Glutamatergic neuron (in vitro differentiated cells): ENCODE measurements at places on chromosomes 16 and 17. TPM values are rescaled to one million over a fixed set of nuclear protein-coding genes. Genes with fewer than 3 reads are reported as not detected.

GRCh38 chr17:21500064-21500463 is 123.9 kb downstream of the KCNJ12 start:
- DNase-seq = no peak

DNA sequence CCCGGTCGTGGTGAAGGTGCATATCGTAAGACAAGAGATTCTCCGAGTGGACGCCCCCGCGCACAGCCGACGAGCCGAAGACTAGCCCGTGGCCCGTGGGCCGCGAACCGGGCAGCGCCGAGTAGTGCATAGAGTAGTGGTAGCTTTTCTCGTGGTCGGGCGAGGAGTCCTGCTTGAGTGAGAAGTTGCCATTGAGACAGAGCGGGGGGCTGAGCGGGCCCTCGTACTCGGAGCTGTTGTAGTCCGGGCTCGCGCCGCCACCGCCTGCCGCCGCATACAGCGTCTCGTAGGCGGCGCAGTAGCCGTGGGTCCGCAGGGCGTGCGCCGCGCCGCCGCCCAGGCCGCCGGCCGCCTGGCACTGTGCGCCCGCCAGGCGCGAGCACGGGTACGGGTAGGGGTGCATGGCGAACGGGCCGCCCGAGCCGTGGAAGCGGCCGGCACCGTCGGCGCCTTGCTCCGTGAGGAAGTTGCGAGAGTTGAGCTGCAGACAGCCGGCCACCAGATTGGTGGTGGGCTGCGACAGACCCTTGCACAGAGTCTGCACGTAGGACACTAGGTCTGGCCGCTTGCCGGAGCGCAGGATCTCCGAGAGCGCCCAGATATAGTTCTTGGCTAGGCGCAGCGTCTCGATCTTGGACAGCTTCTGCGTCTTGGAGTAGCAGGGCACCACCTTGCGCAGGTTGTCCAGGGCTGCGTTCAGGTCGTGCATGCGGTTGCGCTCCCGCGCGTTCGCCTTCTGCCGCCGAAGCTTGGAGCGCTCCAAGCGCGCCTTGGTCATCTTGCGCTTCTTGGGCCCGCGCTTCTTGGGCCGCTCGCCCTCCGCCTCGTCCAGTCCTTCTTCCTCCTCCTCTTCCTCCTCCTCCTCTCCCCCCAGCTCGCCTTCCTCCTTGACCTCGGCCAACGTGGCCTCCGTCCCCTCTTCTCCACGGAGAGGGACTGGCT is 2.0 kb downstream of the NEUROD2 start:
- DNase-seq = no peak

RCVRN gene
- not detected for total RNA-seq

DNA sequence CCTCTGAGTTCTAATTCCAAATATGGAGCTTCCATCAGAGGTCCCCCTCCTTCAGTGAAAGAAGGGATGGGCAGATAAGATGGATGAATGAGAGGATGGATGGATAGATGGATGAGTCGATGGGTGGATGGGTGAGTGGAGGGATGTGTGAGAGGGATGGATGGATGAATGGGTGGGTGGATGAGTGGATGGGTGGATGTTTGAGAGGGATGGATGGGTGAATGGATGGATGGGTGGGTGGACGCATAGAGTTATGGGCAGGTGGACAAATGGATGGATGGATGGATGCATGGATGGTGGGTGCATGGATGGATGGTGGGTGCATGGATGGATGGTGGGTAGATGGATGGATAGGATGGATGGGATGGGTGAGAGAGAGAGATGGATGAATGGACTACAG is 69.0 kb downstream of the MGAT5B start:
- no peak for DNase-seq

GRCh38 chr17:35865412-35866340 is 3.0 kb downstream of the HEATR9 start:
- no peak for DNase-seq

GRCh38 chr17:68670967-68671693 is 70.0 kb upstream of the FAM20A start:
- no peak for DNase-seq

ZMYND15 gene
- total RNA-seq = not detected

GRCh38 chr16:67433131-67433719 is 2.3 kb downstream of the HSD11B2 start:
- DNase-seq = no peak

NPB gene
- 0.96 TPM for total RNA-seq

KRTAP9-2 gene
- total RNA-seq = not detected

DNA sequence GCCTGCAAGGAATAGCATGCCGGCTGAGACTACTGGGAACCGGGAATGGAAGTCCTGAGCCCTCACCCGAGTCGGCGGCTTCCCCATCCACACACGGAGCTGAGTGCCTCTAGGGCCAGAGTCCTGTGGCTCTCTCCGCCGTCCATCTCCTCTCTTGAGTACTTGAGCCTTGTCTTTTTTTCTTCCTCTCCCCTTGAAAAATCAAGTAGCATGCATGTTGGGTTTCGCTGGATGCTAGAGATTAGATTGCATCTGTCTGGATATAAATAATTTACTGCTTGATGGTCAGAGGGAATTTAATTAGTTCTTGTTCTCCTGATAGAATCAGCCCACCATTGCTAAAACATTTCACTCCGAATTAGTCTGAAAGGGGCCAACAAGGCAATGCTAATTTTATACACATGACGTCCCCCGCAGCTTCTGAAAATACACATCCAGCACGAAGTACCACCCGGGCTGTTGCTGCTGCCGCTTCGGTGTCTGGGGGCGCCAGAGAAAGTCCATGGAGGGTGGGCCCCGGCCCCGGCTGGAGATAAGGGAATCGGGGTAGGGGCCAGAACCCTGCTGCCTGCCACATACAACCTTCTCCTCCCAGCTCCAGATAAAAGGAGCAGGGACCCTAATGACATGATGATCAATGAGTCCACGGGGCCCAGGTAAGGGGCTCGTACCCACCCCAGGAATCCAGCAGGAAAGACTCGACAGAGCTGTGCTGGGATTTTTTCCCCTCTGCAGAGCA is 48.5 kb downstream of the RBFOX3 start:
- no peak for DNase-seq

TTLL6 gene
- 35.4 TPM for total RNA-seq

DNA sequence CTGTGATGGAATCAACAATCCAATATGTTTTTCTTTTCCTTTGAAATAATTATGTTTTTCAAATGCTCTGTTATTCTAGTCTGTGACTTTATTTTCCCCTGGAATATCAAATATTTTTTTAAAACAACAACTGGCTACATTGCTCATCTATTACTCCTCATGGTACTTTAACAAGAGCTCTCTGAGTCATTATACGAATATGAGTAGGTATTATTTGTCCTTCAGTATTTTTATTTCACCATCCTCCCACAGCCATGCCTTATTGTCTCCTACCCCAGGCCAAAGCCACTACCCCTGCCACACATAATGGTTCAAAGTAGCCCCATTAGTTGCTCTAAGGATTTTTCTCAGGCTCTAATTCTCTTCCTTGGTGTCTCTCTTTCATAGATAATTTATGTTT is 1572.3 kb downstream of the CDH8 start:
- no peak for DNase-seq

GRCh38 chr17:28118362-28118761 is 75.9 kb downstream of the NLK start:
- DNase-seq = no peak

GRCh38 chr17:82495844-82496528 is 23.5 kb upstream of the FOXK2 start:
- DNase-seq = no peak

- DNase-seq = no peak
Observed at GRCh38 chr17:65678546-65678945, 117.1 kb upstream of the AXIN2 start.

DNA sequence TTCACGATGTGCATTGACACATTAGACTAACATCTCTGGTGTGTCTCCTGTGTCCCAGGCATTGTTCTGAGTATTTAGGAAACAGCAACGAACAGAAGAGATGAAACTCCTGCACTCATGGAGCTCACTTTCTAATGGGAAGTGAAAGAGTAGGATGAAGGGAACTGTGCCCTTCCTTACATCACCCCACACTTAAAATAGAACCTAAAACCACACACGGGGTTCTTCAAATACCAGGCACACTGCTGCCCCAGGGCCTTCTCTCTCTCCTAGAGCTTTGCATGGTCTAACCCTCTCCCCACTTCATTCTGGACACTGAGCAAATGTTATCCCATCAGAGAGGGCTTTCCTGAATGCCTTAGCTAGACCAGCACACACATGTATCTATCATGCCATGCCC is 33.7 kb downstream of the TRIM25 start:
- DNase-seq = no peak

DNA sequence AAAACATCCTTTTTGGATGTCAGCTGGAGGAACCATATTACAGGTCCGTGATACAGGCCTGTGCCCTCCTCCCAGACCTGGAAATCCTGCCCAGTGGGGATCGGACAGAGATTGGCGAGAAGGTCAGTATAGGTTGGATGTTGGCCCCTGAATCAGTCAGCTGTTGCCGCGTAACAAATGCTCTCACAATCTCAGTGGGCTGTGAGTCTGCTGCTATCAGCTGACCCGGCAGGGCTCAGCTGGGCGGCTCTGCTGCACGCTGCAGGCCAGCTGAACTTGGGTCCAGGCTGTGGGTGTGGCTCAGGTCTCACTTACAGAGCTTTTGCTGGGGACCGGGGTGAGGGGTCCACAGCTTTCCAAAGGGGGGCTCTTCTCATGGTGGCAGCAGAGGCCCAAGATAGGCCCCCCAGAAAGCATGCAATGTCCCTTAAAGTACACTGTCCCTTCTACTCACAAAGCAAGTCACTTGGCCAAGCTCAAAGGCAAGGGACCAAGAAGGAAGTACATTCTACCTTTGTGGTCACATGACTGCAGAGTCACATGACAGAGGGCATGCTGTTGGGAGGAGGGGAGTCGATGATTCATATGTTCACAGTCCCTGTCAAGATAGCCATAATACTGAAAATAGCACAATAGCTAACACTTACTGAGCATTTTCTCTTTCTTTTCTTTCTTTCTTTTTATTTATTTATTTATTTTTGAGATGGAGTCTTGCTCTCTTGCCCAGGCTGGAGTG is 134.2 kb downstream of the ABCC1 start:
- DNase-seq = no peak

PRMT7 gene
- 62.7 TPM for total RNA-seq

CHST6 gene
- 4.0 TPM for total RNA-seq

DNA sequence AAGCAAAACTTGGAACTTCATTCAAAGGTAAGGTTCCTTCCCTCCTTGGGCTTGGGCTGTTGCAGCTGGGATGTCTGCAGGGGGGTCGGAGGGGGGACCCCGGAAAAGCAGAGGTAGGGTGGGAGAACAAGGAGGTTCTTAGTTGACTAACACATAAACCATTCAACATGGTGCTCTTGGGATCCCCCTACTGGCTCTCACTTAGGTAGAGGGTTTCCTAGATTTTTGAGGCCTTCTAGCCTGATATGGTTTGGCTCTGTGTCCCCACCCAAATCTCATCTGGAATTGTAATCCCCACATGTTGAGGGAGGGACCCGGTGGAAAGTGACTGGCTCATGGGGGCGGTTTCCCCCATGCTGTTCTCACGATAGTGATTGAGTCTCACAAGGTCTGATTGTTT is 93.9 kb downstream of the RGS9 start:
- no peak for DNase-seq

GRCh38 chr16:72992142-72992601 is 55.8 kb downstream of the ZFHX3 start:
- peak; percentile 74 for DNase-seq

- DNase-seq = no peak
Observed at GRCh38 chr16:5845046-5845445, 747.5 kb upstream of the EEF2KMT start.

DNA sequence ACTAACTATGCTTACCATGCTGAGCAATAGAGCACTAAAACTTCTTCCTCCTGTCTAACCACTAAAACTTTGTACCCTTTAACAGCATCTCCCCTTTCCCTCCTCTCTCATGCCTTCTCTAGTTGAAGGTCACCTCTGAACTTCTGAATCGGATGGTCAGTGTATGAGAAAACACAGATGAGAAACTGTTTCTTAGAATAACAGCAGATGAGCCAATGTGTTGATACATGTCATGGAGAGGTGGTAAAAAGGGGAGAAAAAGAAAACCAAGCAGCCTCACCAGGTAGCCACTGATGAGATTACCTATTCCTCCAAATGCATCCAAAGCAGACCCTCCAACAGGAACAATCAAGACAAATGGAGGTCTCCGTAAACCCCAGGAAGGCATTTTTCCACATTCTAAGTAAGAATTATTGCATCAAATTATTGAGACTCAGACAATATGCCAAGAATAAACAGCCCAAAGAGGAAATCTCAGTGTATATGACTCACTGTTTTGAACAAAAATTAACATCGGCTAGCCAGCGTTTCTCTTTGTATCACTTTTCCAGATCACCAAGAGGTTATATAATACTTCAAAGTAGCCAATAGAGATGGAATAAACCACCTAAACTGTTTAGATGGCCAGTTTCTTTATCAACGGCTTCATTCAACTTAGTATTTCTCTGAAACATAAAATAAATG is 793.3 kb upstream of the SOX9 start:
- DNase-seq = no peak

DNA sequence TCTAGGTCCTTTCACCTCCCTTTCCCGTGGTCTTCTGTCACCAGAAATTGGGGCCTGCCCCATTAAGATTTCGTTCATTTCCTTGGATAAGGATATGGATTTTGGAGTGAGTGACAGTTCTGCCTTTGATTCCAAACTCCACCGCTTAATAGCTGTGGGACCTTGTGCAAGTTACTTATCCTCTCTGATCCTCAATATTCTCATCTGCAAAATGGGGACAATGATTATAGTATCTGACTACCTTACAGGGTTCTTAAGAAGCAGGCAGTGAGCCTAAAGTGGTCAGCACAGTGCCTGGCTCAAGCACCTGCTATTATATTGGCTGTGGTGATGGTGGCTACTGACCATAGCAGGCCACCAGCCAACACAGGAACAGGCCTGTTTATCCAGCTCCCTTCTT is 15.6 kb downstream of the TBKBP1 start:
- no peak for DNase-seq

BIRC5 gene
- total RNA-seq = 14.5 TPM

NETO2 gene
- 26.3 TPM for total RNA-seq

TBC1D3E gene
- not detected for total RNA-seq

MEIOB gene
- total RNA-seq = 2.4 TPM

DNA sequence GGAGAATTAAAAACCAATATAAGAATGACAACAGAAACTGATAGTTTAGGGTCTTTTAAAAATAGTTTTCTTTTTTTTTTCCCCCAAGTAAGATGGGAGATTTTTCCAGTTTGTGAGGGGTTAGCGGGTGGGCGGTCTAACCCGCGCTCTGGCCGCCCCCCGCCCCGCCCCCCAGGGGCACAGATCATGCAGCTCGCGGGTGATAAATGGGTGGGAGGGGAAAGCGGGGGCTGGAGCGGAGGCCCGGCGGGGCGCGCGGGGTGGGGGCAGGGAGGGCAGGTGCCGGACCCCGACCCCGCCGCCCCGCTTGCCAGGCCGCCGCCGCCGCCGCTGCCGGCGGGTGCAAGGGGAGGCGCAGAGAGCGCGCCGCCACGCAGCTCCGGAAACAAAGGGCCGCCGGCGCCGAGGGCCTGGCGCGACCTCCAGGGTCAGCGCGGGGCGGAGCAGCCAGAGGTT is 60.1 kb upstream of the GSE1 start:
- DNase-seq = peak; percentile 88
